Stimulated activated CD8-positive, alpha-beta memory T cell treated with anti-CD3 and anti-CD28 coated beads, Interleukin-7, amount 100 ng/mL, for 24 hours (primary cell): ENCODE measurements at places on chromosomes 13 and 19.

GRCh38 chr13:96925916-96926628, 68.2 kb downstream of the OXGR1 start:
- DNase-seq, result no peak

DNA sequence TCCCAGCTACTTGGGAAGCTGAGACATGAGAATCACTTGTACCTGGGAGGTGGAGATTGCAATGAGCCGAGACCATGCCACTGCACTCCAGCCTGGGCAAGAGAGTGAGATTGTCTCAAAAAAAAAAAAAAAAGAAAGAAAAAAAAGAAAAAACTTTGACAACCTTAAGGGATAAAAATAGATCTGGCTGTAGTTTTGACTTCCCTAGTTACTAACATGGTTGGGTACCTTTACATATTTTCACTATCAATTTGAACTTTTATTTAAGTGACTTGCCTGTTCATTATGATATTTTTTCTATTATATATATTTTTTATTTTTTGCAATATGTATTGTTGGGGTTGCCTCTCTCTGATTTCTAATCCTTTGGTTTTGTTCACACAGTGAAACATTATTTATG, 8.4 kb upstream of the ZNF235 start:
- DNase-seq, result no peak

- no peak for DNase-seq
Observed at GRCh38 chr19:15253061-15253460, 20.8 kb upstream of the EPHX3 start.

DNA sequence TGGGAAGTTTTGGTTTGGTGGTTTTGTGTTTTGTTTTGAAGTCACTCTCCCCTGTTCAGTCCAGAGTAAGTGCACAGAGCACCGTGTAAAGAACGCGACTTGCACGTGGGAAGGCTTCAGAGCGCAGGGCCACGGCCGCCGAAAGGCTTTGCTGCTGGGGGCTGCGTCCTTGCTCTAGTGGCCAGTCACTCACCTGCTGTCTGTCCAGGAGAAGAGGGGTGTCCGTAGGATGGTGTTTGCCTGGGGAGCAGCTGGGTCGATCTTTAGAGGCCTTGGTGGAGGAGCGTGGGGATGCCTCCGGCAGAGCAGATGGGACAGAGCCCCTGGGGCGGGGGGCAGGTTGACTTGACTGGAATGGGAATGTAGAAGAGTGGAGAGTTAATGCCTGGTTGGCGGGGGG, 116.6 kb upstream of the MCF2L start:
- DNase-seq, result no peak

DNA sequence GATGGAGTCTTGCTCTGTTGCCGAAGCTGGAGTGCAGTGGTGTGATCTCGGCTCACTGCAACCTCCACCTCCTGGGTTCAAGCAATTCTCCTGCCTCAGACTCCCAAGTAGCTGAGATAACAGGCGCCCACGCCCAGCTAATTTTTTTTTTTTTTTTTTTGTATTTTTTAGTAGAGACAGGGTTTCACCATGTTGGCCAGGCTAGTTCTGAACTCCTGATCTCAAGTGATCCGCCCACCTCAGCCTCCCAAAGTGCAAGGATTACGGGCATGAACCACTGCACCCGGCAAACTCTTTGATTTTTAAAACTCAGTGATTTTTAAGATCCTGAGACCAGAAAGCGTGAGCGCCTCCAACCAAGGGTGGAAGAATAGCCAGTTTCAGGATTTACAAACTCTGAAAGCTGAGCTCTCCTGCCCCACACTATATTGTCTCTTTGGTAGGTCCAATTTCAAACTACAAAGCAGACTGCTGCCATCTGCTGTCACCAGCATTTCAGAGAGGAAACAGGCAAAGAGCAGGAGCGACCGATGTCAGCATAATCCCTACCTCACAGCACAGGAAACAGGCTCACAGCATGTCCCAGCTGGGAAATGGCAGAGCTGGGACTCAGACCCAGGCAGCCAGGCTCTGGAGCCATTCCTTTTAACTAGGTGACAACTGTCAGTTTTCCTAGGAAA, 9.2 kb downstream of the NOSIP start:
- no peak for DNase-seq

DNA sequence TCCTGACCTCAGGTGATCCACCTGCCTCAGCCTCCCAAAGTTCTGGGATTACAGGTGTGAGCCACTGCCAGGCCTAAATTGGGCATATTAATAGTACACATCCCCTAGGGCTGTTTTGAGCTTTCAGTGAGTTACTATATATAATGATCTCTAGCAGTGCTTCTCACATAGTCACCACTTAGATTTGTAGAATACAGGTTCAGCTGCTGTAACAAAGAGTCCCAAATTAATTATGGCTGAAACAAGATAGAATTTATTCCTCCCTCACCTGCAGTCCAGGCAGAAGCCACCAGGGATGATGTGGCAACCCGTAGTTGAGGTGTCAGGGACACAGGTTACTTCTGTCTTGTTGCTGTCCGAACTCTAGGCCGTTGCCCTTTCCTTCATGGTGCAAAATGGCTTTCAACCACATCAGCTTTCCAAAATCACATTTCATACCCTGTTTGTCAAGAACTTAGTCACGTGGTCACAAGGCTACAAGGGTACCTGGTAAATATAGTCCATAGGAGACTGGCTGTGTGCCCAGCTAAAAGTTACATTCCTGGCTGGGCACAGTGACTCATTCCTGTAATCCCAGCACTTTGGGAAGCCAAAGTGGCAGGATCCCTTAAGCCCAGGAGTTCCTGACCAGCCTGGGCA, 2.9 kb downstream of the PROSER3 start:
- DNase-seq, result no peak

DNA sequence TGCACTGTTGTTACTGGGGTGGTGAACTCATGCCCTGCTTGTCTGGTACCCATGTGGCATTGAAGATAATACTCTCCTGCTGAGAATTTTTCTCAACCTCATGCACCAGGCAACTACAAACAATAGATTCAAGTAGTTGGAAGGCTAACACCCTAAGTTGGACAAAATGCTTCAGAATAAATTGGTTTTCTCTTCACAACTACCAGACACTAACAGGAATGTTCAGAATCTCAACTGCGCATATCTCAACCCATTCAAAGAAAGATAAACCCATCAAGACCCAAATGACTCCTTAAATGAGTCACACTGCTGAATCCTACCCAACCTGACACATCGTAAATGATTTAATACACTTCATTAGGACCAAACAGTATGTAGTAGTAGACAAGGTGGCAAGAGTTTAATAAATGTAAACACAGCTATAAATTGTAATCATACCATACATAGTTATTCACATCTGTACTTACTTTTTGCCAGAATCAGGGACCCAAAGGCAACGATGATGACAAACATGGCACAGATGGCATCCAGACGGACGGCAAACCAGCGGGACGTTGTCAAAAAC, 227.4 kb downstream of the ABCC4 start:
- DNase-seq, result no peak
